NCI-H2081 treated with DMSO at 0.1 percent for 48 hours (cell line): ENCODE measurements at places on chromosomes 12 and 14.

GRCh38 chr12:112986291-112986800 lies 8.0 kb downstream of the OAS2 start:
- DNase-seq: no peak

DNA sequence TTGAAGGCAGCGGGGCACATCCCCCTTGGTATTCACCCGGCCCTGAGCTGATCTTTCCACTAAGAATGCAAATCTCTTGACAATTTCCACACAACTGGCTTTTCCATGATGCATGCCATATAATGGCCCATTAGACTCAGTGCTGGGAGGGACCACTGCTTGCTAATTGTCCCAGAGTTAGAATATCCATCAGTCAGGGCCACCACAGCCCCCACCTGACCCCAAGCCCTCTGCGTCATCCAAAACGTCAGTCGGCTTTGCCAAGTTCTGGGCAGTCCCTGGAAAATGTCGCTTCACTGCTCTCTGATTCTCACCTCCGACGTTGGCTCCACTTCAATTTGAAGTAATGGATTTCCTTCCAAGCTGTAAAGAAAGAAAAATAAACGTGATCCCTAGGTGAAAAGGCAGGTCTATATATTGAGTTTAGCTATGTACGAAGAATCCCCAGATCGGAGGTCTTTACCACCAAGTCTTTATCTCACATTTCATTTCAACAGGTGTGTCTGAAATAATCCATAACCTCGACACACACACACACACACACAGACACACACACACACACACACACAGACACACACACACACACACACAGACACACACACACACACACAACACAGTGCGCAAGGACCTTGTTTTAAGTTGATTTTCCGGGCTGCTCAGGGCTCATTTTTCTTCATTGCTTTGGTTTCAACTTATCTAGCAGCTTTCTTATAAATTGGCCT lies 165.5 kb upstream of the NOS1 start:
- DNase-seq: no peak

- DNase-seq: no peak
These were observed 376.3 kb upstream of the RGS6 start for GRCh38 chr14:71555654-71556559.

GRCh38 chr12:64976131-64976530 lies 145.0 kb downstream of the WIF1 start:
- no peak for DNase-seq

DNA sequence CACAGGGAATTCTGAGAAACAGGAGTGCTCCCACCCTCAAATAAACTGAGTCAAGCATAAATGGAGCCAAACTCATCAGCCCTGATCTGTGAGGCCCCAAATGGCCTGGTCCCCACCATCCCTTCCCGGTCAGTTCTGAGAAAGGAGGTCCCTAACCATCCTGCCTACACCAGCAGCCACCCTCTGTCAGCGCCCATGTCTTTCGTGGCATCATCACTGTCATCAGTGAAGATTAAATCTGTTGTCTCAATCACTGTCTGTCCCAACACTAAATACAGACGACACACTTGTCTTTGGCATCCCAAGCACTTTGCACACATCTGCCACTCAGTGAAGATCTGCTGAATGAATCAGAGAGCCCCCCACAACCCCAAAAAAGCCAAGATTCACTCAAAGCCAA lies 22.4 kb downstream of the VPS37B start:
- DNase-seq: no peak

GRCh38 chr12:106941481-106942156 lies 14.1 kb upstream of the TMEM263 start:
- DNase-seq: no peak

DNA sequence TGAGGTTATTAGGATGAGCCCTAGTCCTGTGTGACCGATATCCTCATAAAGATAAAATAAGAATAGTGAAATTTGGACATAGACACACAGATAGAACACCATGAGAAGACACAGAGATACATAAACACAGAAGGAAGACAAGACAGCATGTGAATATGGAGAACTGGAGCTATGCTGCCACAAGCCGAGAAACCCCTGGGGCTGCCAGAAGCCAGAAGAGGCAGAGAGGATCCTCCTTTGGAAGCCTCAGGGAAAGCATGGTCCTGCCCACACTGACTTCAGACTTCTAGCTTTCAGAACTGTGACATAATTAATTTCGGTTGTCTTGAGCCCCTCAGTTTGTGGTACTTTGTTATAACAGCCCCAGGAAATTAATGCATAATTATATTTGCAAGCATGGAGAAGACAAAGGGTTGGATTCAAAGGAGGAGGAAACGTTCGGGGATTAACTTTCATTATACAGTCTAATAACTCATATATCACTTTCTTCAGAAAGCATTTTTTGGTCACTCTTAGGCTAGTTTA lies 1501.8 kb upstream of the FLRT2 start:
- DNase-seq: no peak
